Peyer's patch (tissue), 4 donors: ENCODE measurements at places on chromosomes 5 and 9. TPM values are rescaled to one million over a fixed set of nuclear protein-coding genes. Genes with fewer than 3 reads are reported as not detected.

- no peak for DNase-seq
- no peaks in the 10 kb centered on the region for H3K4me1 ChIP-seq
- H3K27ac ChIP-seq: no peak overlapping the region
- H3K27me3 ChIP-seq: no peaks in the 10 kb centered on the region
- H3K36me3 ChIP-seq: no peaks in the 10 kb centered on the region
These were observed 680.0 kb downstream of the TAF11L14 start for GRCh38 chr5:18314192-18314778.

DNA sequence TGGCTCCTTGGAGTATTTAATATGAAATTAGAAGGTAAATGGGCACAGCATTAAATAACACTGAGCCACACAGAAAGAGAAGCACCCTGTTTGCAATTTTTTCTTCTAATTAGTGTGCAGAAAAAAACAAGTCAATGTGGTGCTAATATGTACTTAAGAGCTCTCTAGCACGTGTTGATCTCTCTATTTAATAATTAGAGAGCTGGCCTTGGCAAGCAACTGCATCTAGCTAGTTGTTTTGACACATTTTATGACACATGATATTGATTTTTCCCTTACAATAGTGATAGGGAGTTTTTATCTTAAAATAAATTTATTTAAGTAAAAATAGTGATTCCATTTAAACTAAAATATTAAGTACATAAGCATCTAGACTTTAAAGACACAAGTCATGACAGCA, 54.5 kb upstream of the NUDT12 start:
- no peak overlapping the region for H3K4me3 ChIP-seq
- H3K36me3 ChIP-seq: no peaks in the 10 kb centered on the region
- H3K4me1 ChIP-seq: no peaks in the 10 kb centered on the region
- H3K27ac ChIP-seq: no peak overlapping the region
- DNase-seq: no peak
- H3K27me3 ChIP-seq: no peaks in the 10 kb centered on the region

DNA sequence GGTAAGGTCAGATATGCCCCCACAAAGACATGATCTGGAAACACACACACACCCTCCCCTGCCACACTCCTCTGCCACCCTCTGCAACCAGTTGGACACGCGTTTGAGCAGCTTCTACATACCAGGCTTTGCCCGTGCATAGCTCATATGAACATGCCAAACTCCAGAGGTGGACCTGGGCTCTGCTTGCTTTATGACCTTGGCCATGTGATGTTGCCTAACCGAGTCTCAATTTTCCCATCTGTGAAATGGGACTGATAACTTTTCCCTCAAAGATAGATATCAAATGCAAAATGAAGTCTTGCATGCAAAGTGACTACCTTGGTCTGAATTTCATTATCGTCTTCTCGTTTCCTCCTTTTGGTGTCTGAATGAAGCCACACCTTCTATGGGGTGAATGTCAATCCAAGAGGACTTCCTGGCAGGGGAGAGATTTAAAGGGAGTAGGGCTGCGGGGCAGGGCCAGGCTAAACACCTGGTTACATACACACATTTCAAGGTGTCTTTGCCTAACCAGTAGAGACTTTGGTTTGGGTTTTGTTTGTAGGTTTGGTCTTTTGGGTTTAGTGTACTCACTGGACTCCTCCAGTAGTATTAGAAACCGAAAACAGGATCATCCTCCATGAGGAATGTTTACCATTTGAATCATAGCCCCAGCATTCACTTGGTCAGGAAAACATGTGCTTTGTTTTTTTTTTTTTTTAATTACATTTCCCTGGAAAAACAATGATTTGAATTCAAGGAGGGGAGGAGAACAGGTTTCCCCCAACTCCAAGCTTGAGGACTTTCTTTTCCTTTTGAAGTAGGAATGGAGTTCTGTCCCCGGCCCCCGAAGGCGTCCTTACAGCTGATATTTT, 63.2 kb downstream of the COL27A1 start:
- no peak overlapping the region for H3K4me3 ChIP-seq
- H3K27me3 ChIP-seq: no peaks in the 10 kb centered on the region
- DNase-seq: no peak
- no peaks in the 10 kb centered on the region for H3K36me3 ChIP-seq
- H3K27ac ChIP-seq: peak overlapping the region; percentile 39

GRCh38 chr9:91775011-91775707, 174.9 kb downstream of the ROR2 start:
- no peaks in the 10 kb centered on the region for H3K36me3 ChIP-seq
- peak; percentile 39 for DNase-seq
- no peak overlapping the region for H3K4me3 ChIP-seq
- no peaks in the 10 kb centered on the region for H3K27me3 ChIP-seq
- no peak overlapping the region for H3K27ac ChIP-seq

Gene UNC5A
- 0.18 TPM for total RNA-seq

Gene CCDC192
- total RNA-seq: not detected

Gene PAPPA
- total RNA-seq: 0.70 TPM

Gene PCDHGB2
- 5.8 TPM for total RNA-seq

Gene TDRD7
- 21.6 TPM for total RNA-seq

DNA sequence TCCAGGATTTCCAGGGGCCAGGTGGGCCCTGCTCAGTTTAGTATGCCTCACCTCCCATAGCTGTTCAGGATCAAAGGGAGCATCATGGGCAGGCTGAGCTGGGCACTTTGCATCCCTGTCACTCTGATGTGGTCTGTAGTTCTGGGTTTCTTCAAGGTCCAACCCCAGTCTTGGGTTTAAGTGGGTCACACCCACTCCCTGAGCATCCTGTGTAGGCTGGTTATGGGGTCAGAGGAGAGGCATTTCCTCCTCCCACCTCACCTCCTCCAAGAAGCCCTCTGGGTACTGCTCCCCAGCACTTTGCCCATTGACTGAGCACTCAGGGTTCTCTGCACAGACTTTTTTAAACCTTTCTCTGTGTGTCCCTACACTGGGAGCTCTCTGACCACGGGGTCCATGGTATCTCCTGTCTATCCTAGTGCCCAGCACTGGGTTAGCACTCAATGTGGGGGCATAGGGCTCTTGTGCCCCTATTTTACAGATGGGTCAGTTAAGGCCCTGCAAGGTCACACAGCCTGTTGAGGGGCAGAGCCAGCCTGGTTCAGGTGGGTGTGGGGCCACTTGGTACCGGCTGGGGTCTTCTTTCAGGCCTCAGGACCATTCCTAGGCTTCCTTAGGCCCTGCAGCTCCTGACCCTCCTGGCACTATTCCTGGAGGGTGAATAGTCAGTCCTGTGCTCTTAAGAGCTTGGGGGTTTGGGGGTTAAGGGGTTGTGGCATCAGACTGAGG, 19.0 kb downstream of the CXXC5 start:
- no peaks in the 10 kb centered on the region for H3K4me1 ChIP-seq
- H3K27me3 ChIP-seq: no peaks in the 10 kb centered on the region
- H3K27ac ChIP-seq: peak overlapping the region; percentile 92

- H3K27ac ChIP-seq: no peak overlapping the region
- no peak for DNase-seq
- H3K4me1 ChIP-seq: no peaks in the 10 kb centered on the region
- H3K27me3 ChIP-seq: no peaks in the 10 kb centered on the region
These were observed 29.7 kb upstream of the CER1 start for GRCh38 chr9:14752271-14752670.

Gene BNIP1
- 6.2 TPM for total RNA-seq

GRCh38 chr5:43192558-43193180, 644 bp downstream of the NIM1K start:
- peaks cover 18% of the 10 kb centered on the region for H3K4me1 ChIP-seq
- peak; percentile 45 for DNase-seq
- peak overlapping the region; percentile 51 for H3K4me3 ChIP-seq
- no peaks in the 10 kb centered on the region for H3K36me3 ChIP-seq
- H3K27me3 ChIP-seq: peaks cover 9% of the 10 kb centered on the region

- no peak overlapping the region for H3K4me3 ChIP-seq
- no peak for DNase-seq
- no peaks in the 10 kb centered on the region for H3K27me3 ChIP-seq
- no peaks in the 10 kb centered on the region for H3K4me1 ChIP-seq
These were observed 213.1 kb upstream of the POU5F2 start for GRCh38 chr5:93954421-93955069.

DNA sequence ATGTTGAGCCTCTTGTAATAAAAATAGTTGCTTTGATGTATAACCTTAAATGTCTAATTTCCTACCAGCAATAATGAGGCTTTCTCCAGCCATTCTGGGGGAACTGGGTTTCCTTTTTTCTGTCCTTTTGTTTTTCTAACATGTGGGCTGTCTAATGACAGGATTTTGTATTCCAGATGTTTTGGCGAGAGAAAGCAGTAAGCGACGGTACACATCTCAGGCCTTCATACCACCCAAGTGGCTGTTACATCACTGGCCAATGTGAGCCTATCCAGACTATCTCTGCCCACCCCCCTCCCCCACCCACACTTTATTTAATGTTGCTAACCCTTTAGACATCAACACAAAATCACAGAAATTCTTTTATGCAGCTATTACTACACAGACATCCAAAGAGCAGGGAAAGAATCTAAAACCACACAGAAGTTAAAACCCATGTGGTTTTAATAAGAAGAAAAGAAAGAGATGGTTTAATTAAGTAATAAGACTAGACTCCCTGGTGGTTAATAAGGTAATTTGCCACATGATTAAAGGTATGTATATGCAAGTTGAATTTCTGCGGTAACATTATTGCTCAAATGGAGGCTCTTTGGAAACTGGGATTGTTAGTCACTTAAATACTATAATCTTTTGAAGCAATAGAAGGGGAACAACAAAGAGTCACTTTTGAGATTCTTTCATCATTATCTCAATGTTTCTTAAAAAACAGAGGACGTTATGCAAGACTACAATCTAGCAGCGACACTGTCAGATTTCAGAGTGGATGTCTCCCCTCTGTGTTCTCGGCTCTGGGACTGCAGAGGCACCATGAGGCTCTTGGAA, 365.1 kb downstream of the ENC1 start:
- peak overlapping the region; percentile 25 for H3K27ac ChIP-seq
- no peak for DNase-seq
- no peak overlapping the region for H3K4me3 ChIP-seq
- H3K36me3 ChIP-seq: no peaks in the 10 kb centered on the region

GRCh38 chr9:132543960-132544359, 38.4 kb upstream of the BARHL1 start:
- H3K27ac ChIP-seq: no peak overlapping the region
- H3K4me1 ChIP-seq: no peaks in the 10 kb centered on the region
- H3K27me3 ChIP-seq: no peaks in the 10 kb centered on the region
- H3K4me3 ChIP-seq: no peak overlapping the region
- H3K36me3 ChIP-seq: no peaks in the 10 kb centered on the region
- no peak for DNase-seq

- H3K27me3 ChIP-seq: no peaks in the 10 kb centered on the region
These were observed 34.4 kb upstream of the PALM2AKAP2 start for GRCh38 chr9:109745335-109746283.

- H3K4me3 ChIP-seq: no peak overlapping the region
- DNase-seq: no peak
- H3K4me1 ChIP-seq: no peaks in the 10 kb centered on the region
- H3K27me3 ChIP-seq: no peaks in the 10 kb centered on the region
- H3K27ac ChIP-seq: no peak overlapping the region
- no peaks in the 10 kb centered on the region for H3K36me3 ChIP-seq
These were observed 106.7 kb downstream of the ZNF462 start for GRCh38 chr9:106969696-106970095.

GRCh38 chr9:131891598-131891997, 151.7 kb upstream of the RAPGEF1 start:
- no peak overlapping the region for H3K27ac ChIP-seq
- H3K27me3 ChIP-seq: no peaks in the 10 kb centered on the region
- H3K4me3 ChIP-seq: no peak overlapping the region
- no peak for DNase-seq
- no peaks in the 10 kb centered on the region for H3K36me3 ChIP-seq

Gene DBH
- not detected for total RNA-seq

DNA sequence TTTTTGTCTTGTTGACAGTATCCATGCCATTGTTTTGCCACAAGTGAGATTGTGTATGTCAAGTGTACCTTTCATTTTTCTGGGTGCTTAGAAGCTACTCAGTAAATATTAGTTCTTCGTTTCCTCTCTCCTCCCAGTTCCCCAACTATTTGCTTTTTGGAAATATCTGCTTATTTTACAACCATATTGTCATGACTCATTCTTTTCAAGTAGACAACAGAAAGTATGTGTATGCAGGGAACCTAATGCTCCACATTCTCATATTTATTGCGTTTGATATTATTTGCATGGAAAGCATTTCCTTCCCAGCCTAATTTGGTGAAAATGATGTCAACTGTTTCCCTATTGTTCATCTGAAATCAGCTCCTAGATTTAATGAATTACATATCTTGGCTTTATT, 483.7 kb upstream of the RIOK2 start:
- no peak overlapping the region for H3K27ac ChIP-seq
- H3K4me1 ChIP-seq: no peaks in the 10 kb centered on the region
- H3K4me3 ChIP-seq: no peak overlapping the region
- H3K36me3 ChIP-seq: no peaks in the 10 kb centered on the region
- no peaks in the 10 kb centered on the region for H3K27me3 ChIP-seq
- no peak for DNase-seq

Gene PCDHA7
- 1.7 TPM for total RNA-seq

Gene ANKS6
- 39.8 TPM for total RNA-seq

GRCh38 chr5:176748967-176749935, 61.1 kb upstream of the UNC5A start:
- H3K27ac ChIP-seq: no peak overlapping the region
- no peak overlapping the region for H3K4me3 ChIP-seq
- H3K4me1 ChIP-seq: no peaks in the 10 kb centered on the region
- DNase-seq: no peak
- H3K36me3 ChIP-seq: no peaks in the 10 kb centered on the region

DNA sequence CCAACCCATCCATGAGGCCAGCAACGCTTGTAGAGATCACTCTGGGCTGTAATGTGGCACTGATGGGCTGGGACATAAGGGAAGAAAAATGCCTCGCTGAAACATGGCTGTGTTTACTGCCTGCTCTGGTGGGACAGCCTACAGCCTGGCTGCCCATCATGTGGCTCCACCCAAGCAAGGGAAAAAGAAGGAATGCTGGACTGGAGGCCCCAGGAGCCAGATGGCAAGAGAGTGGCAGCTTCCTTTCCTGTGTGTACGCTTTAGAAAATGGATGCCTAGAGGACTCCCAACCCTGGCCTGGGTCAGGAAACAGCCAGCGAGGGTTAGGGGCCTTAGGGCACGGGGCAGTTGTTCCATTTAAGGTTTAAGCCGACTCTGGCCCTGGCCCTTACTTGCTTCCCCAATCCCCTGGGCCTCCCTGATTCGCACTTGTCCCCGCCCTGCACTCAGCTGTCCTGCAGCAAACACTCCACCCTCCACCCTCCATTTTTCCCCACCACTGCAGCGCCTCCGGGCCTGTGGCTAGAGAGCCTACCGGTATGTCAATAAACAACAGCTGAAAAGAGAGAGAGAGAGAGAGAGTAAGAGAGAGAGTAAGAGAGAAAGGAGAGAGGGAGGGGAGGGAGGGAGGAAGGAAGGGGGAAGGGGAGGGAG, 819.4 kb downstream of the SEMA5A start:
- no peak overlapping the region for H3K4me3 ChIP-seq
- no peaks in the 10 kb centered on the region for H3K27me3 ChIP-seq
- no peaks in the 10 kb centered on the region for H3K4me1 ChIP-seq
- DNase-seq: no peak

Gene HBEGF
- total RNA-seq: 41.0 TPM

Gene ACTBL2
- not detected for total RNA-seq
